NCI-H774 (cell line): ENCODE measurements at places on chromosomes 16 and 17.

- DNase-seq, result no peak
Measured at GRCh38 chr17:74671031-74671771, 41.5 kb downstream of the CD300LF start.

DNA sequence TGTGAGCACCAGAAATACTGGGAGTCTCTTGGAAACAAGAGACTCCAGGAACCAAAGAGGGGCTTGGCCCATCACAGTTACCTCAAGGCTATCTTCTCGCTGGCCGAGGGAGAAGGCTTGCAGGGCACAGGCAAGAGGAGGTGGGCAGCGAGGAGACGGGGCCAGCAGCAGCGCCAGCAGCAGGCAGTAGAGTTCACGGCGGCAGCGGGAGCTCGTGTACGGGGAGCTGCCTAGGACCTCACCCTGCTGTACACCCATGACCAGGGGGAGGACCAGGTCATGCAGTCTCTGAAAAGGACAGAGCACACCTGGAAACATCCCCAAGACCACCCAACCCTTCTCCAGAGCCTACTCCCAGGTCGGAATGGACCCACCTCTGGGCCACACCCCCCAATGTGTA is 30.8 kb downstream of the PELP1 start:
- no peak for DNase-seq

DNA sequence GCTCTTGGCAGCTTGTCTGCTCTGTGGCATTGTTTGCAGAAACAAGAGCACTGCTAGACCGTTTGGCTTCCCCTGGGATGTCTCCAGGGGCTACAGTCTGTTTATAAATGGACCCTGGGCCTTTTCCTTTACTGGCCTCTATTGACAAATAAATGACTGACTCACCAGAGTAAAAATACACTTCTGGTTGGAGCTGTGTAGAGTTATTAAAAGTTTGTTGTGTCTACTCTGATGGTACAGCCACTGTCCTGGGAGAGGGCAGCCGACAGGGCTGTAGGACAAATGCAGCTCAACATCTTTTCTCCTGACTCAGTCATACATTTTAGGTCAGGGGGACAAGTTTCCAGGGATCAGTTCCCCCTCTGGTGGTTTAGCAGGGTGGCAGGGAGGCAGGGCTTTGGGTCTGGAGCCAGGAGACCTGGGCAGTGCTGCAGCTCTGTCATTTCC is 30.0 kb downstream of the FOXL1 start:
- no peak for DNase-seq

DNA sequence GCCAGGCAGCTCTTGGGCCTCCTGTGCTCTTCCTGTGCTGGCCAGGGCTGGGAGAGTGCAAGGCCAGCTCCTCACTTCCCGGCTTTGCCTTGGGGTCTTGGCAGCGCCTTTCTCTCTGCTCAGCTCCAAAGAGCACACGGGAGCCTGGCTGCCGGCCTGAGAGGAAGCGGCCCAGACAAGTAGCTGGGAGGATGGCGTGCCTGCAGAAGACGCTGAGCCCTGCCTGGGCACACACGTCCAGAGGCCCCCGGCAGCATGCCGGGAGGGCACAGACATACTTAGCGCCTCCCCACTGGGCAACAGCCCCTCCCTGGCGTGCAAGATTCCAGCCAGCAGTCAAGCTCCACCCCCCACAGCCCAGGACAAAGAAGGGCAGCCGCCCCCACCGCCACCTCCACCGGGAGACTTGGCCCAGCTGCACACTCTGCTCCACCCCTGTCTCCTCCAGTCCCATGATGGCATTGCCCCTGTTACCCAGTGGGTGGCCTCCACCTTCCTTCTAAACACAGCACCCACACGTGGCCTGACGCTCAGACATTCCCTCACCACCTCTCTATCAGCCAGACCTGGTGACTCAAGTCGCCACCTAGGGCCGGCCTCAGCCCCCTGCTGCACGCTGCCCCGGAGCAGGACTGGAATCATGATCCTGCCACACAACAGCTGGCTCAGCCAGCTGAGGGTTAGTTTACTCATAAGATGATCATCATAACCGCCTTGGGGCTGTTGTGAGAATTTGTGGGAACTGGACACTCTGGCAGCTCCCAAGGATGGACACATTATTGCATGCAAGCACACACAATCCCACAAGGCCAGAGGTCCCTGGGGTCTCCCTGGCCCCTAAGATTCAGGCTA is 12.4 kb downstream of the SGCA start:
- peak; percentile 58 for DNase-seq

- DNase-seq, result peak; percentile 67
Measured at GRCh38 chr16:48117217-48118105, 38.3 kb downstream of the ABCC12 start.

DNA sequence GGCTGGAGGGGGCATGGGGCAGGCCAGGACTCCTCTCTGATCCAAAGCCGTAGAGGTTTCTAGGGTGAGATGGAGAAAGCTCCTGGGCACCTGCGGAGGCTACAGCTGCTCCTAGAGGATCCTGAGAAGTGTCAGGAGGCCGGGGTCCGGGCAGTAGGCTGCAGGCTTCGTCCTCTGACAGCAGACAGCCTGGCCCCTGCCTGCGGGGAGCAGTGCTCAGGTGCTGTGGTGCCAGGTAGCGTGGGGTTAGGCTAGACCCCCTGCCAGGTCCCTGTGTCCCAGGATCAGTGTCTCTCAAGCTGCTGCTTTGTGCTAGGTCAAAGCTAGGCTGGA is 1.5 kb upstream of the MRPS34 start:
- DNase-seq, result no peak

- peak; percentile 37 for DNase-seq
Measured at GRCh38 chr17:81295676-81296381, 722 bp upstream of the SLC38A10 start.

DNA sequence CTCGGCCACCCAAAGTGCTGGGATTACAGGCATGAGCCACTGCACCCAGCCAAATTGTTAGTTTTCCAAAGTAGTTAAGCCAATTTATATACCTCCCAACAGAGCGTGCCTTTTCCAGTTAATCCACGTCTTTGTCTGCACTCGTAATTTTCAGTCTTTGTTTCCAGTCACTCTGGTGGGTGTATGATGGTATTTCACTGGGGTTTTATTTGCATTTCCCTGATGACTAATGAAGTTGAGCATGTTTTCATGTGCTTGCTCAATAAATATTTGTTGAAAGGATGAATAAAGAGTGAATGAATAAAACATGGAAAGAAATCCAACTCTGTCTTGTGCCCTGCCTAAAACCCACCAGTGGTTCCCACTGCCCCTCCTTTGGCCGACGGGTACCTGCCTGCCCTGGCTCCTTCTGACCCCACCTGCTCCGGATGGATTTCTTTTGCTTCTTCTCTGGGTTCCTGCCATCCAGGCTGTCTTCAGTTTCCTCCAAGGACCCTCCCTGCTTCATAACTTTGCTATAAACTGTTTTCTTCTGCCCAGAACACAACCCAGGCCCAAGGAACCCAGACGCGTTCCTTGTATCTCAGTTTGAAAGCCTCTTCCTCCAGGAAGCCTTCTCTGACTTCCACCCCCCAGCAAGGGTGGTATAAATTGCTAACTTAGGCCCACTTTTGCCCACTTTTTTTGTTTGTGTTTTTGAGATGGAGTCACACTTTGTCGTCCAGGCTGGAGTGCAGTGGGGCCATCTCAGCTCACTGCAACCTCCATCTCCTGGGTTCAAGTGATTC is 3.0 kb upstream of the ABCC1 start:
- peak; percentile 35 for DNase-seq

DNA sequence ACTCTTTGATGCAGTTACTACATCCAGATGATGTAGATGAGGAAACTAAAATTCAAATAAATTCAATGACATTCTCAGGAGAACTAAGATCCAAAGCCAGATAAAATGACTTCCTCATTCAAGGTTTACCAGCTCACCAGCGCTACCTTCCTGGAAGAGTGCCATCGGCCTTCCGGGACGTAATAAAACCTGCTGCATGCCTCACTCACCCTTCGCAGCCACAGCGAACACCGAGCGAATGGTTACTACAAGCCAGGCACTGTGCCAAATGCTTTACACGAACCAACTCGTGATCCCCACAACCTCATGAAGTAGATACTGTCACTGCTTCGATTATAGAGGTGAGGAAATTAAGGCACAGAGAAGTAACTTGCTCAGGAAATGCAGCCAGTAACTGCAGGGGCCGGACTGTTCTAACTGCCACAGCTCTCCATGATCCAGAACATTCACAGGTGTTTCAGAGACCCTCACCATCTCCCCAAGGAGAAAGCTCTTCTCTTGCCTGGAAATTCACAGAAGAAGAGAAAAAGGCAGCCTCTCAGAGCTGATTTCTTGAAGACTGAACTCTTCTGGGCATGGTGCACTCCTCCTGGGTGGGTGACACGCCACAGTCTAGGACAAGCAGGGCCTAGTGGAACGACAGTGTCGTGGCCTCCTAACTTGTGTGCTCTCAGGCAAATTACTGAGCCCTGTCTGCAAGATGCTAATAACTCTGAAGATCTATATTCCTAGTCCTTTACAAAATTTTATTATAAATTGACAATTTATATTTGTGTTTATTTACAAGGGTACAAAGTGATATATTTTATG is 46.8 kb downstream of the HIC1 start:
- peak; percentile 21 for DNase-seq

DNA sequence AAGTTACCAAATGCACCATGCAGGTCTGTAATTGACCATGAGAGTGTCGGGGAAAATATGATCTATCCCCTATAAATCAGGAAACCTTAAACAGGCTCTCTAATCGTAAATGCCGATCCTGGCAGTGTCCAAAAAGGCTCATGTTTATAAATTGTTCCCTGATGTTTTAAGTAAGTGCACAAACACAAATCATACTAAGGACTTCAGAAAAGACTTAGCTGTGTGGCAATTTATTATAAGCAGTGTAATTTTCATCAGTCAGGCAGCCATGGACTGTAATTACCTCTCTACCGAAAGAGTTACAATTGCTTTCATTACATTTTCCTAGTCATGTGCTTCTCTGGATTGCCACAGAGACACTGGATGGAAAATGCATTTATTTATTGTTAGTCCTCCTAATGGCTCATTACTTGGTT is 73.4 kb upstream of the COX10 start:
- DNase-seq, result no peak

DNA sequence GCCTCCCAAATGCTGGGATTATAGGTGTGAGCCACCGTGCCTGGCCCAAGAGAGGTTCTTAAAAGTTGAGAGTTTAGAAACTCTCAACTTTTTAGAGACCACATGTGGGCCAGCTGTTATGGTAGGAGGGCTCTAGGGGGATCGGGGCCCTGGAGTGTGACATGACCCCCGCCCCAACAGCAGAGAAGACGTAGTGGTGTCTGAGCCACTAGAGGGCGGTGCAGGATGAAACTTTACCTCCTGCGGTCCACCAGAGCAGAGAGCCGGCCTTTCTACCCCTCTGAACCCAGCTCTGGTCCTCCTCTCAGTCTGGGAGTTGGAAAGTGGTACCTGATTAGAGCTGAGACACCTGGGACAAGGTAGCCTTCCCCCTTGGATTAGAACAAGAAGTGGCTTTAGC is 7.4 kb downstream of the CDK5RAP3 start:
- DNase-seq, result peak; percentile 32

DNA sequence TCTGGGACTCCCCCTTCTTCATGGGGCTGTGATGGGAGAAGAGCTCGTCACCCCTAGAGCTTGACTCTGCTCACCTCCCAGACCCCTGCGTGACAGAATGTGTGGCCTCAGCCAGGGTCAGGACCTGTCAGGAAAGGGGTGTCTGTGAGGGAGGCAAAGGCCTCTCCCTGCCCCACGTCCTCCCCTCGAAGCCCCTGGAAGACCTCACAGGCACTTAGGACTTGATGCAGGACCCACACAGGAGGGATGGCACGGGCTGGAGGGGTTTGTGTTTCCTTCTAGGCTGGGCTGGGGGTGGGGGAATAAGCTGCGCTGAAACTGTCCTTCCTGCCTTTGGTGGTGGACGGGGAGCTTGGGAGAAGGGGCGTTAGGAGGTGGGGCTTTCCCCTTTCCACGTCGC is 11.0 kb upstream of the CLUH start:
- DNase-seq, result no peak

DNA sequence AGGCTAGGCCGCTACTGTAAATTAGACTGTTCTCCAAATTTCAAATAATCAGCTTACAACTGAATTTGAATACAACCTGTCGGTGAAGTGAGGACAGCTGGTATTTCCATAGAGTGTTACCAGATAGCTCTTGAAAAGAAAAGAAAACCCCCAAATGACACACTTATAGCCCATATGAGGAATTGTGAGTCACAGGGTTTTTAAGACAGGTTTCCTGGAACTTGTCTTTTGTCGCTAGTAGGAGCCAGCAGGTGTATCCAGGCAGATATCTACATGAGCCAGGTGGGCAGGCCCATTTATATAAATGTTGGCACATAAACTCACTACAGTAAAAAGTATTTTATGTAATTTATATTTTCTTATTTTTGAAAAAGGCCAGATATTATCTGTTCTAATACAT is 24.0 kb downstream of the TNRC6A start:
- no peak for DNase-seq

DNA sequence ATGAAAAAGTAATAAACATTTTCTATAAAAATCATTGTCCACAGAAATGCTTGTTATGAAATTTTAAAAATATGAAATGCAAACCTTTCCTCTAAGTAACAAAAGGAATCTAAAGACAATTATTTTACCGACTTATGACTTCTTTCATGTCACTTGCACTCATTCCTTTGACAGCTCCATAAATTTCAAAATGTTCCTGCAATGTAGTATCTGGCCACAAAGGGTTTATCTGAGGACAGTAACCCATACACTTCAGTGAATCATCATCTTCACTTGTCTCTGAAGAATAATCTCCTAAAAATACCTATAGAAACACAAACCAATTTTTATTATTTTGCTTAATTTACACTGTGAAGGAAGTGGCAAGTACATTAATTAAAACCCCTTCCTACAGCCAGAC is 25.6 kb upstream of the ABCA10 start:
- no peak for DNase-seq

DNA sequence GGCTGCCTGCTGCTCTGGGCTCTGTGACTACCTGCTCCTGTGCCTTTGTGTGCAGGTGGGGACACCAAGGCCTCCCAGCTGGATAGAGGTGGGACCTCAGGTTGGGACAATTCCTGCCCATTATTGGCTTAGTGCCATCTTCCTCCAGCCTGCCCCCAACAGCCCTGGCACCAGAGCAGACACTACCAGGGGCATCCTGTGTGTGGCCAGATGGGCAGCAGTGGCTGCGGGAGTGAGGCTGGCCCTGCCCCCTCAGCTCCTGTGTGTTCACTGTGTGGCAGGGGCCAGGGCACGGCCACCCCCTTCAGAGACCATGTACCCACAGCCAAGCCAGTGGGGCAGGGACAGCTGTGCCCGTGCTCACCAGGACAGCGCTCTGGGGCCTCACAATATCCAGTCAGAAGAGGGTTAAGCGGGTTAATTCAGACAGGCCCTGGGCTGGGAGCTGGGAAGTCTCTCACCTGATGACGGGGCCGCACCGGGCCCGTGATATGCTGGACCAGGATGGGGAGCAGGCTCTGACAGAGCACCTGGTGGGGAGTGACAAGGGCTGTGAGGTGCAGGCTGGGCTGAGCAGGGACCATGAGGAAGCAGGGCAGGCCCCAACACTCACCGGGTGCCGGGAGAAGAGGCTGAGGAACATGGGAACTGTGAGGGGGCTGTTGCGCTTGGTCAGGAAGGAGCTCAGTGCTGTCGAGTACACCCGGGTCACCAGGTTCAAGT is 13.0 kb downstream of the MYBBP1A start:
- no peak for DNase-seq

DNA sequence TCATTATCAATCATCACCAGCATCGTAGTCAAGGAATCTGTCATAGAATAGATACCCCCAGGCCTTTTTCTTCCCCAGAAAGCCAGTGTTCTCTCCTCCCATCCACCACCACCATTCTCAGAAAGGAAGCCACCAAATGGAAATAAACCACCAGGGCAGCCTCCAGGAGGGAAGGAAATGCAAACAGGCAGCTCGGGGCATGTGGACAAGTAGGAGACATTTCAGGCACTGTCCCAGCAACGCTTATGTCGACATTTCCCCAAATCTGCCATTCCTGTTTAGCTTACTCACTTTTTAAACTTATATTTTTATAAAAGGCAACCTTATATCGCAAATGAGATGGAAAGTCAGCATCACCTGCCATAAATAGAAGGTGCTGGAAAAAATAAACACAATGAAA is 15.8 kb downstream of the EMP2 start:
- no peak for DNase-seq
